Stimulated activated CD8-positive, alpha-beta memory T cell treated with anti-CD3 and anti-CD28 coated beads, Interleukin-12 subunit alpha, Interleukin-12 subunit beta, amount 100 ng/mL, for 4 hours (primary cell): ENCODE measurements at places on chromosomes 5 and 9.

DNA sequence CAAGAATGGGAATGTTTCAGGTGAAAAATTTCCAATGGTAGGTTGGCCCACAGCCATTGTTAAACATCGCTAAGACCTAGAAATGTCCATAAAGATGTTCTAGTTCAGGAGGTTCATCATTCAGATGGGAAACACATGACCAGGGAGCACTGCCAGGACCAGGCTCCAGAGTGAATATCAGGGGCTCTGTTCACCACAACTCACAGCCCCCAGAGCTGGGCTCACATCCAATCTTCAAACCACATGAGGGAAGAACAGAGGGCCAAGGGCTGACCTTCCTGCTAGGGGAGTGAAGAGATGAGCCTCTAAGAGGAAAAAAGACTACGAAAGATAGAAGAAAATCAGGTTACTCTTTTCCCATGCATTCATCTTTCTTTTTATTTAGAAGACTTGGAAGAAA is 205.8 kb downstream of the SEMA5A start:
- DNase-seq: no peak

DNA sequence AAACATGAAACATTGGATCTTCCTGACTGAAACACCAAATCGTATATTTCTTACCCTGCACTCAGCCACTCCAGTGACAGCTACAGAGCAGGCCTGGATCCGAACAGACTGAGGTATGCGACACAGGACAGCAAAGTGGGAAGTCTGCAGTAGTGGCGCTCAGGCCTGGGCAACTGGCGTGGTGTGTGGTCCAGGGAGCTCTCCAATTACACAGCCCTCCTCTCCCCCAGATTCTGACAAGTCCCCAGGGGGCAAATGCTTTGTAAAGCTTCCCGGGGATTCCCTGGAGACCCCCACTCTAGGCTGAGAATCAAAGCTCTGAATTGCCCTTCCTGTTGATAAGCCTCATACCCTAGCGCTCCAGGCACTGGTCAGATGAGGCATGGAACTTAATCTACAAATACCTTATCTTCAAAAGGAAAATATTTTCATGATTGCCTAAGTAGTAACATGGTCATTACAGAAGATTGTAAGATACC is 104.8 kb upstream of the ERCC6L2 start:
- DNase-seq: no peak

DNA sequence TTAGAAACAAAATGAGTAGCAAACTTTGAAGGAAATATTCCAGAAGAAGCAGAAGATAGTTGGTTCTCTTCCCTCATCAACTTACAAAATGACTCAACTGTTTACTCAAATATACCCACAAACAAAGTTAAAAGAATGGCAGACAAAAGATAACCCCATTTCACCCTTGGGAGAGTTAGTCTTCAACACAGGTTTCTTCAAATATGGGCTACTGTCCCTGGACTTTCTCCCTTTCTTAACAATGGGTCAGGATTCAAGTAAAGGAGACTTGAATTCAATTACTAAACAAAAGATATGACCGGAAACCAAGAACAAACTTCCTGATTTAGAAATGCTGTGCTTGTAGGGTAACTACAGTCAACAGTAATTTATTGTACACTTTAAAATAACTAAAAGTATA is 14.2 kb downstream of the RFX3 start:
- no peak for DNase-seq

DNA sequence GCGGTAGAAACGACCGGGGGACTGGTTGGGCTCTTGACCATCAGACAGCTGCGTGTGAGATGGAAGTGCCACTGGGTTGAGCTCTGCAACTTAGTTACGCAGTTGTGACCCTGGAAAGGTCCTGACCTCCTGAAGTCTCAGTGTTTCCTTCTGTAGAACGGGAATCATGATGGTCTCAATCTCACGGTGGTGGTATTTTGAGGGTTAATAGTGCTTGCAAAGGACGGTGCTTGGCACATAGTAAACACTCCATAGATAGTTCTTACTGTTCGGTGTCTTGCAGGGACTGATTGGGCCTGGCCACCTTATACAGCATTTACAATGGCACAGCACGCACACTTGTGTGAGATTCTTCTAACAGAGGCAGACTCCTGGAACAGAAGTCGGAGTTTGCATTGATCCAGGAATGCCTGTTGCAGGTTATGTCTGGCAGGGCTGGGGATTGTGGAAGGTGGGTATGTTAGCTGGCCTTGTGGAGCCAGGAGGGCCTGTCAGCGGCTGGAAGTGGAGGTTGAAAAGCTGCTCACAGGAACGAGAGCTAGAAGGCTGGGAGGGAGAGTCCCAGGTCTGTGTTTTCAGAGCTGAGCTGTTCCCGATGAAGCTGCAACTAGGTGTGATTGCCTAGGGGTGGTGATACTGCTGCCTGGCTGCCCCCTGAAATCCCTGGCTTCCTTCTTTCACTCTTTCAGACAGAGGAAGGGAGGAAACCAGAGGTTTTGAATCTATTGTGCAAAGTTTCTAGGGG is 962 bp upstream of the TXN start:
- DNase-seq: no peak

GRCh38 chr9:19231126-19231903 is 822 bp downstream of the DENND4C start:
- DNase-seq: no peak

DNA sequence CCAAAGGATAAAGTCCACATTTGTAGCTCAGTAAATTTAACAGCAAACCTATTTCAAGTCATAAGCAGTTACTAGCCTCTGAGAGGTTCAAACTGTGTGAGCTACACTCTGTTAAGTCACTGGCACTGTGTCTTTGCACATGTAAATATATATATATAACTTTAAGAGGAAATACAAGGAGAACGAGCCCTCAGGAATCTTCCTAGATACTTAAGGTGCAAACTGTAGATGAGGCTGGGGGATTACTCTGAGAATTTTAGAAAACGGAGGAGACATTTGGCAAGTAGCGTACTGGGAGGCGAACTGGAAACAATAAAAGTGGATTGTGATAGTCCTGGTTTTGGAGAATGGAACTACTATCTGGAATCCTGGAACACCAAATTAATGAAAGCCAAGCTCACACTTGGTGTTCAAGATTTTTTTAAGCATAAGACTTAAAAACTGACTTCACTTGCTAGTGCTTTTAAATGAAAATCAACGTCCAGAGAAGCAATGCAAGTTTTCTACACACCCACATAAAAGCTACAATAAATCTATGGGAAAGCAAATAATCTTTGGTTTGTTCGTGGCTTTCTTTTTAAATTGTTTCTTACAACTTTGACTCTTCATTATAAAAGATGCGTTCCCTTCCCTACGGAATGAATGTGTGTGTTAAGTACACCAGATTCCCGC is 1057.0 kb upstream of the DMAC1 start:
- no peak for DNase-seq

- DNase-seq: no peak
These were observed 25.1 kb downstream of the BARX1 start for GRCh38 chr9:93930070-93930469.

GRCh38 chr5:111229871-111230810 is 6.0 kb downstream of the CAMK4 start:
- no peak for DNase-seq

DNA sequence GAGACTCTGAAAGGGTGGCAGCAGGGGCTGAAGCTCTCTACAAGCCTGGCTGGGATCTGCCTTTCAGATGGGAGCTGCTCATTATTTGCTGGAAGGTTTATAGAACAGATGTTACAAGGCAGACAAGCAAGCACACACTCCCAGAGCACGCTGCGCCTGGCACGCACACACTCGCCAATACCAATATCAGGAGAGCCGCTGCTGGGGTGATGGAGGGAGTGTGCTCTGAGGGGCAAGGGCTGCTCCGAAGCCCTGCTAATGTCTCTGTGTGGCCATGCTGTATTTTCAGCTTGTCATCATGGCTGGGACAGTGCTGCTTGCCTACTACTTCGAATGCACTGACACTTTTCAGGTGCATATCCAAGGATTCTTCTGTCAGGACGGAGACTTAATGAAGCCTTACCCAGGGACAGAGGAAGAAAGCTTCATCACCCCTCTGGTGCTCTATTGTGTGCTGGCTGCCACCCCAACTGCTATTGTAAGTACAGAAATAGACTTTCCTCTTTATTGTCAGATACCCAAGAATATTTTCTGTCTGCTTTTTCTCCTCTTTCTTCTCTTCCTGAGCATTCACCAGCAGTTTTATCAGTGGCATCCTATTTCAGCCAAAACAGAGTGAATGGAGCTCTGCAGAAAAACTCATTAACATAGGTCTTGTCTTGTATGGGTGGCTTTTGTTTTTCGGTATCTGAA is 115.1 kb downstream of the BAAT start:
- DNase-seq: no peak

GRCh38 chr9:95004411-95005277 is 278.1 kb downstream of the AOPEP start:
- no peak for DNase-seq

- DNase-seq: no peak
These were observed 50.7 kb upstream of the SLC25A51 start for GRCh38 chr9:37954581-37954981.

DNA sequence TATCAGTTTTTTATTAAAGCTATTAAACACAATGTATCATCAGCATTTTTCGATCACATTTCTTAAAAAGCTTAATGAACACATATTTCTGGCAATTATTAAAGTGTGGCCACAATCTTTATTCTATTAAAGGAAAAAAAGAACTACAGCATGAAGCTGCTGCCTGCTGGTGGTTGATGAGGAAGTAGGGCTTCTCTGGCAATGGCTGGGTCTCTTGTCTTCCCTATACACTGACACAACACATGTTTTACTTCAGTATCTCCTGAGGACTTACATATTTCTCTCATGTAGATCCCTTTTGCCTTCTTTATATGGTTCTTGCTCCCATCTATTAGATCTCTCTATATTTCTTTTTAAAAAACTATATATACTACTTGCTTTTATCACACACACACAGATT is 590.7 kb downstream of the RAB3C start:
- DNase-seq: no peak

DNA sequence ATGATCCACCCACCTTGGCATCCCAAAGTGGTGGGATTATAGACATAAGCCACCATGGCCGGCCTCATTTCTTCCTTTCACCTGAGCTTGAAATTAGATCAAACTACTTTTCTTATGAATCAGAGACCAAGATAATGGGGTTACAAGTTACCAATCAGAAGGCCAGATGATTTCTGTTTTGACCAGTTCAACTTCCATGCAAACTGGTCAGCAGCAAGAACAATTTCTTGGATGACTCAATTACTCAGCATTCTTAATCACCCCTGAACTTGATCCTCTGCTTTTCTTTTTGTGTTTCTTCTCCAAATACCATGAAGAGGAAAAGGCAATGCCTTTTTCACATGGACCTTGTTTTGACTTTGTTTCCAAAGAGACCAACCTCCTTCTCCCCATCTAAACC is 10.0 kb upstream of the PLIN2 start:
- DNase-seq: no peak

DNA sequence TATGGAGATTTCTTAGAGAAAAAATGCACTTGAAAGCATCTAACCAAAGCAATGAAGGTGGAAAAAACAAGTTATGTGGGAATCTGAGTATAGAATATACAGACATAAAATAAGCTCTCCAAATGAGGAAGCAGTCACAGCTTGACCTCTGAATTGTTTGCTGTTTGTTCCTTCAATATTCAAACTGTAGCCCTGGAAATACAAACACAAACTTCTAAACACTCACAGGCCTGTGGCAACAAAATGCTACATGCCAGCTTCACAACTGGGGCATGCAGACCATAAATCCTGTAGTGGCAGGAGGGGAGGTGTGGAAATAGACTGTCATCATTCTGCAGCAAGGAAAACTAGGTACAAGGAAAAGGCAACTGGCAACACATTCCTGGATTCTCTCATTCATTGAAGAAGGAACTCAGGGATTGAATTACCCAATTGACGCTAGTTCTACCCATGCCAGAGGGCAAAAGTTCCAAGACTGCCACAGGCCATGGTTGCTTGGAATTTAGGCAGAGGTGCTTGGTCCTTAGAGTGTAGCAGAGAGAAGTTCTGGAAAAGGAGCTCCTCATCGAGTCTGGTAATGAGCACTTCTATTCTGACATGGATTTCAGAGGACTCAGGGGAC is 349.6 kb downstream of the PDE4D start:
- no peak for DNase-seq

- no peak for DNase-seq
These were observed 731 bp downstream of the PRR16 start for GRCh38 chr5:120464627-120465435.

GRCh38 chr9:86099701-86100364 is 475 bp upstream of the GOLM1 start:
- DNase-seq: peak; percentile 2

GRCh38 chr5:80904533-80905187 is 55.5 kb upstream of the RASGRF2 start:
- DNase-seq: no peak

DNA sequence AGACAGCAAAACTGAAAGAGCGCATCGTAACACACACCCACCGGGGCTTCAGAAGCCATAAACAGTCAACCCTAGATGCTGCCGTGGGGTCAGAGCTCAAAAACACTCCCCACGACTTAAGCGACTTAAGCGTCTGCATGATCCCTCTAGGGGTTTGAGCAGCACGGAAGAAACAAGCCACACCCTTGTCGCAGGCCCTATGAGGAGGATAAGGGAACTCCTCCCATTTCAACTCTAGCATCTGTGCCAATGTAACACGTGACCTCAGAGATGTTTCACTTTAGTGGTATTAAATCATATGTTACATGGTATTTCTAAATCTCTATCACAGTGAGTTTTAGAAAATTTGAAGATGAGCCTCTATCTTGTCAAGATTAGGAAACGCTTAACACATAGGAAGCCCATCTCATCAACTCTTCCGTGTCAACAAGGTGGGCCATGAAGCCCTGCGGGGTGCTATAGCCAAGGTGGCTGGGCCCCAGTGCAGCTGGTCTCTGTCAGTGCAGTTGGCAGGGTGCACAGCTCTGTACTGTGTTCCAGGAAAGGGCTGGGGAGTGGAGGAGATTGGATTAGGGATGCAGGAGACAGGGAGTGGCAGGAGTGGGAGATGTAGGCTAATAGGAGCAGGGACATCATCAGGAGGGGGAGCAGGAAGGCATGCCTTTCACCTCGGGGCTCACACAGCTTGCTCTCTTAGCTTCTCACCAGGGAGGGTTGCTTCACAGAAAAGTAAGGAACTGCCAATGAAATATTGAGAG is 33.1 kb downstream of the ZCCHC9 start:
- no peak for DNase-seq

DNA sequence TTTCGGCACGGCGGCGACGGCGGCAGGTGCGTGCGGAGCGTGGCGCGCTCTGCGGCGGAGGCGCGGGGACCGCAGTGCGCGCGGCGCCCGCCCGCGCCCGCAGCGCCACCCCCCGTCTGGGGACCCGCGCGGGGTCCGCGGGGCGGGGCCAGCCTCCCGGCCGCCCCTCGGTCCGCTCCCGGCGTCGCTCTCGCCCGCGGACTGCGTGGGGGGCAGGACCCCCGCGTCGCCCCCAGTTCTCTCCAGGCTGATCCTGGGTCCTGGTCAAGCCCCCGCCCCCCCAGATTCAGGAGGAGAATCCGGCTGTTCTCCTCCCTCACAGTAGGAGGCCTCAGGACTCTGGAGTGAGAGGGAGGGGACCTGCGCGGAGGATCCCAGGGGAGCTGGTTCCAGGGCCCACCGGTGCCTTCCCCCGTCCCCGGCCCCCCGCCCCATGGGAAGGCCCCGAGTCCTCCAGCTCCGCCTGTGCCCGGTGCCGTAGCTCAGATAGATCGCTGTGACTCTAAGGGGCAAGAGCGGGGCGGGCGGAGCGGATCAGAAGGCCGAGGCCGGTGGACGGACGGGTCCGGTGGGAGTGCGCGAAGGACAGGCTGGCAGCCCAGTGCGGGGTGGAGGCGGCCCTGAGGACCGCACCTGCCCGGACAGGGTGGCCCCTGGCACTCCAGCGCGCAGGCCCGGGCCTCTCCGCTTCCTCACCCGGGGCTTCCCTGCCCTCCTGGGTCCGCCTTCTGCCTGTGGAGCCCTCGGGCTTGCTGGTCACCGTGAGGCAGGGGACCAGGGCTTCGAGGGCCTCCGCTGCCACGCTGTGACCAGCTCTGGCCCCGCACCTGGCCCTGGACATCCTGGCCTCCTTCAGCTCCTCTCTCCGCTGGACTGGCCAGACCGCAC is at the start of gene RNF208:
Gene RNF208 (minus strand): TSS at position 51 of the 888 bp plus-strand sequence. CDS start 1,028 bp downstream, outside the sequence.
- no peak for DNase-seq
